ENCODE measurements at places on chromosomes 12 and 14.
A peak's percentile ranks its signal among the peaks of the same experiment; 100 is the strongest.

- peak; percentile 40 for DNase-seq
Observed at GRCh38 chr12:56029666-56030293, 8.9 kb downstream of the IKZF4 start.

- no peak for DNase-seq
Observed at GRCh38 chr12:32053881-32054624, 52.6 kb upstream of the BICD1 start.

DNA sequence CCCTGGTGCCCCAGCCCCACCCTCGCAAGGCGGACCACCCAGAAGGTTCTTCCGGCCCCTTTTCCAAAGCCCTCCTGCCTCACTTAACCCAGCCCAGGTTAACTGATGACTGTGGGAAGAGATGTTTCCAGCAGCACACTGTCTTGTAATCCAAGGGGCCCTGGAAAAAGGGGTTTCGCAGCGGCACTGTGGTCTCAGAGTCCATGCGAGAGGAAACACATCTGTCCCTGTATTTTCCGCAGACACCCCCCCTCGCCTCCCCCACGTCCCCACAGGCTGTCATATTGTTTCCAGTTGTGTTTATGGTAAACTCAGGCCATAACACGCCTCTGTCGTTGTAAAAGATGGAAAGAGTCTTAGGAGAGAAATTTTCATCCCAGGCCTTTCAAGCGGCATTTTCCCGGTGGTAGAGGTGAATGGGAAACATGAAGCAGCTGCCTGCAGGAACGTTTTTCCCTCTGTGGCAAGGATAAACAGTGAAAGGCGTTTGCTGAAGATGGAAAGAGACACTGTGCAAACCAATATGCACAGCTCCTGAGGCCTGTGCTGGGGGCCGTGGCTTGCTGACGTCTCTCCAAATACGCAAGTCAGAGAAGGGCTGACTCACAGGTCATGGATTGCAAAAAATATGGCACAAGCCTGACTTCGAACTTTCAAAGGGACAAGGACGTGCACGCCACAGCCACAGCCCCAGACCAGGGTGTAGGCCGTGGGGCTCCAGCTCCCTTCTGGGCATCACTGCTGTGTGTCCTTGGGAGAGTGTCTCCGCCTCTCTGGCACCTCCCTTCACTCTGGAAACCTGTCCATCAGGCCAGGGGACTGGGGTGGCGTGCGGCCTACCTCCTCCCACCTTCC lies 22.5 kb upstream of the FZD10 start:
- DNase-seq = no peak

DNA sequence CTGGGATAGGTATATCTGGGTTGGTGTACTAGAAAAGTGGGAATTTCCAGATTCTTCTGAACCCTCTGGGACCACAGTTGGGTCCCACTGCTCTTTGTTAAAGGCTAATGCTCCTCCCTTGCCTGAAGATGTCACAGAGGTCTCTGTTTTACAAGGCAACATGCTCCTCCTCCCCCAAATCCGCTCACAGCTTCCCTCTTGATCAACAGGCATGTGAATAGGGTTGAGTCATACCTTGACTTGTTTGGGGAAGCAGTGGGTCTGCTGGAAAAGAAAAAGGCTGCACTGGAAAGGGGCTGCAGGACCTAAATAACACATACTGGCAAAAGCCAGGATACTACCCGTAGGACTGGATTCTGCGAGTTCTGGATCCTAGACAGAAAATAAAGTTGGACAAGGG lies 165.4 kb upstream of the TMEM260 start:
- DNase-seq = no peak

DNA sequence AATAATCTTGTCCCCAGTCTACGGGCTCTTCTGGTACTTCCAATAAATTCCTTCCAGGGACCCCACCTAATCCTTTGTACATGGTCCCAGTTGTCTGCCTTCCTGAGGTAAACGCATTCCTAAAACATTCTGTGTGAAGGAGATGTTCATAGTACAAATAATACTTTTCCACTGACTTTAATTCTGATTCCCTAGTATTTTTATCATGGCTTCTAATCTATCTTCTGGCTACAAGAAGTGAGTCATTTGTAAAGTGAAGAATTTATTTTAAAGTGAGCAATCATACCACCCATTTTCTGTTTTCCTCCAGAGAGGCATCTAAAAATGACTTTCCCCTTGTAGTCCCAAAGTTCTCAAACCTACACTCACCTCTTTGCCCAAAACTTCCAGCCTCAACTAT lies 65.9 kb upstream of the NUDT4 start:
- no peak for DNase-seq

- DNase-seq = no peak
Observed at GRCh38 chr12:52605542-52605941, 4.3 kb upstream of the KRT72 start.

DNA sequence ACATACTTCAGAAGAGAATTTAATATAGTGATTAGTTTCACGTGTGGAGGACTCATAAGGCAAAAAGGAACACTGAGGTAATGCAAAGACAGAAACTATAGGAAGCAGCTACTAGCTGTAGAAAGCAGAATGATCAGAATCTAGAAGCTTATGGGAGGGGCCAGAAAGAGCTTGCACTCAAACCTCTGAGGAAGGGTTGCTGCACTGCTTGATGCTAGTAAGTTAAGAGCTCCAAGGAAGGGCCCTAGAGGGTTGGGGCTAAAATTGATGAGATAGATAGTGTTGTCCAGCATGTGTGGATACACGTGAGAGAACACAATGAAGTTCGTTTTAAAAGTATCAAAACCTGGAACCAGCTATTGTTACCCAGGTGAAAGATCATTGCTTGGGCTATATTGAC lies 311.1 kb downstream of the SLC6A15 start:
- no peak for DNase-seq

DNA sequence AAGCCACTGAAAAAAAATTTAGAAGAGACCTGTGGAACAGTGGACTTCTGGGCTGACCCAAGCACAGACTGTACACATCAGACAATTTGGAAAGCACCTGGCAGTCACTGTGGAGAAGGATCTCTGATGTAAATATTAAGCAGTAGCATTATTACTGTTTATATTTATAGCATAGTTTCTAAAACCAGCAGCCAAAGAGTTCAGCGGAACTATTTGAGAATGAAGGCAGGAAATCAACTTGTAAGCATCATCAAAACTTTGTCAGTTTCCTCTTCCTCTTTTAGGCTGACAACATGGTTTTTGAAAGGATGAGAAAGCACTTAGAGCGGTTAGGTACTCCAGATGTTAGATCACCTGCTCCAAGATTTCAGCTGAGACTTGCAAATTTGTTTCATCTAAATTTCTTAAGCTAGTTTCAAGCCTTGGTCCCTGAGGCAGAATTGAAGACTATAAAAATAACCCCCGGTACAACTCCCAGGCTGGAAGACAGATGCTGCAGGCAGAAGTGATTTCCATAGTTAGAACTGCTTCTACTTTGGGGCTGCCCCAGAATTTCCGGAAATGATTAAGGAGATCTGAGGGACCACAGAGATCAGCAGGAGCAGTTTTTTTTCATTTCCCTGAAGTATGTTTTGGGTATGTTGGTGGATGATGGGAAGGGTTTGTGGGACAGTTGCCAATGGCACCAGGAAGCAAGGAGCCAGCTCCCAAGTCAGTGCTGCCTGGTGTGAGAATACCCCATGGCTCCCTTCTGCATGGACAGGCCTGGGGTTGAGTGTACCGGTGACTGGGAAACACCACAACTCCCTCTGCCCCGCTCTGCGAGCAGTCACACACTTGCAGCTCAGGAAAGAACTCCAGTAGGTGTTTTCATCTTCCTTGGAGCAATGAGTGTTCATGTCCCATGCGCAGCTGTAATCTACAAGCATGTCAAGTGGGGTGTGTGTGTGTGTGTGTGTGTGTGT lies 354.5 kb downstream of the NUAK1 start:
- no peak for DNase-seq

DNA sequence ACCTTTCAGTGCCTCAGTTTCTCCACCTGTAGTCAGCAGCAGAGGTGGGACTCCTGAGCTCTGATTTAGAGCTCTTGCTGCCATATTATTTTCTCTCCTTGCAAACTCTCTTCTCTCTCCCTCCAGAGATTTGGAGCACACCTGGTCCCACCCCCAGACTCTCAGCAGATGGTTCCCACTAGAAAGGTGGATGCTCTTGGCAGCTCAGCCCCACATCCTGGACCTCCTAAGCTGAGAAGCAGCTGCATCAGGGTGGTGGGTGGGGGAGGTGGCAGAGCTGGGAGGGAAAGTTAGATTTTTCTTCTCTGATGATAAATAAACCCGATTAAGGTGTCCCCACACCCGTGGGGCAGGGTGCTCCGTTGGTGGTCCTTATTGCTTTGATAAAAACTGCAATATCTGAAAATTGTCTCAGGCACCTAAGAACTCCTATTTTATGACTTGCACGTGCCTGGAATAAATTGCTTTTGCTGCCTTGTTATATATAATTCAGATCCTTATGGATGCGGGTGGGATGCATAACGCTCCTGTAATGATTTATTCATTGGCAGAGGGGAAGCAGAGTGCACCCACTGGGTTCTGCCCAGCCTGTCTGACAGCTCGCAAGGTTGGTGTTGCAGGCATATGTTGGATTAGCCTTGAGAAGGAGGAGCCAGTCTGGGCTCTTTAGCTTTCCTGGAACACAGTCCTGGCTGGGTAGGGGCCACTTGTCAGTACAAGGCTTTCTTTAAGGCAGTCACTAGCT lies 214.2 kb downstream of the SUDS3 start:
- DNase-seq = no peak

- no peak for DNase-seq
Observed at GRCh38 chr14:89004166-89004565, 179.7 kb downstream of the TTC8 start.
